ENCODE measurements at places on chromosomes 7 and 10. TPM values are rescaled to one million over a fixed set of nuclear protein-coding genes. Genes with fewer than 3 reads are reported as not detected.

DNA sequence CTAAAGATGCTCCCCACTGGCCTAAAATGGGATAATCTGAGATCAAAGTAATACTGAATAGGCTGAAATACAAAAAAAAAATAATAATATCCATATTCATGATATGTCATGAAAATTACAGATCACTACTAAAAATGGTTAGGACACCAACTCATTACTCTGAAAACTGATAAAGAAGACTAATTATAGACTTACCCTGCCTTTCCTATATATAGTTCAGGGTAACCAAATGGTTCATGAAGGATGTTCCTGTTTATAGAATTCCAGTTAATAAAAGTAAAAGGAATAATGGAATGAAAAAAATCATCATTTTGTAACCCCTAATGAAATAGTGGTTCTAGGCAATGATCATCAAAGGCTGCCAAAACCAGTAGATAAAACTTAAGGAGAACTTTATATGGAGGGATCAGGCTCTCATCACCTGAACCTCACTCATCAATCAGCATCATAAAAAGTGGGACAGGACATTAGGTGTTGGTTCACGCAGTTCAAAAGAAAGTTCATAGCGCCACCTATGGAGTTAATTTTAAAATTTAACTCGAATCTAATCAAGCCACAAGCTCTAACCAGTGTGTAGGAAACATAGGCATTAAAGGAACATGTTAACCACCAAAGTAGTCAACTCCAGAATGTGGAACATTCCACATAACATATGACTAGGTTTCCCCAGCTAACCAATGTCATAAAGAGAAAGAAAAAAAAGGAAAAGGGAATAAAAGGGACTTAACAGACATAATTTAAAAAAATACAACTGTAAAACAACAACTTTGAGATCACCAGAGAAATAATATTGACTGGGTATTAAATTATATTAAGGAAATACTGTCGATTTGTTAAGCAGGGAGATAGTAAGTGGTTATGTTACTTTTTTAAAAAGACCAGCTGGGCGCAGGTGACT is 35.7 kb downstream of the P4HA1 start:
- DNase-seq: no peak

CYP3A4 gene
- not detected for total RNA-seq

DNA sequence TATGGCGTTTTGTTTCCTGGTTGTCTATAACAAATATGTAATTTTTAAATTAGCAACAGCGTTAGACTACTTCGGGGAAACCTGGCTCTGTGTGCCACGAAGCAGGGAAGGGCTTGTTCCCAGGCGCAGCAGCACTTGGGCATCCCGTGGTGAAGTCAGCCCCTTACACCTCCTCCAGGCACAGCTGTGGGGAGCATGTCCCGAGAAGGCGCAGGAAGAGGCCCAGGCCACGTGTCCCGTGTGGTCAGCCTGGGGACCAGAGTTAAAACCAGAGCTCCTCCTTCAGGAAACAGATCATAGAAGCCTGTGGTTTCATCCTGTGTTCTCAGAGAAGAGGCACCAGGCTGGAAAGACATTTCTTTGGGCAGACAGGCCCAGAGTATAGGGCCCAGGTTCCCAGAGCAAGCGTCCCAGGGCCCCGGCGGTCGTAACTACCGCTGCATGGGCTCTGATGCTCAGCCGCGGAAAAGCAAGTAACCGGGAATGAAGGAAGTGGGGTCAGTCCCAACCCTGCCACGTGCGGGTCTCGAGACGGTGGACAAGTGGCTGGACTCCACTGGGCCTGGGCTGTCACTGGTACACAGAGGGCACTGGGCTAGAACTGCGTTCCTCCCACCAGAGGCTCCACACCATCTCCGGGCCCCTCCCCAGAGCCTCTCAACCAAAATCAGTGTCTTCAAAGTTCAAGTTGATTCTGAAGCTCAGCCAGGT is 7.1 kb downstream of the NUDT1 start:
- DNase-seq: peak; percentile 60

CRHR2 gene
- total RNA-seq: not detected

GRCh38 chr7:5596046-5596895 is 172.6 kb upstream of the TNRC18 start:
- peak; percentile 86 for DNase-seq

VAX1 gene
- not detected for total RNA-seq

- DNase-seq: peak; percentile 97
These were observed at the start of gene MYO1G for GRCh38 chr7:44978511-44979366. MYO1G (minus strand) TSS chr7:44979015; CDS start chr7:44978961, 54 bp downstream.

GRCh38 chr7:85565276-85565675 is 378.4 kb upstream of the SEMA3D start:
- no peak for DNase-seq

DNA sequence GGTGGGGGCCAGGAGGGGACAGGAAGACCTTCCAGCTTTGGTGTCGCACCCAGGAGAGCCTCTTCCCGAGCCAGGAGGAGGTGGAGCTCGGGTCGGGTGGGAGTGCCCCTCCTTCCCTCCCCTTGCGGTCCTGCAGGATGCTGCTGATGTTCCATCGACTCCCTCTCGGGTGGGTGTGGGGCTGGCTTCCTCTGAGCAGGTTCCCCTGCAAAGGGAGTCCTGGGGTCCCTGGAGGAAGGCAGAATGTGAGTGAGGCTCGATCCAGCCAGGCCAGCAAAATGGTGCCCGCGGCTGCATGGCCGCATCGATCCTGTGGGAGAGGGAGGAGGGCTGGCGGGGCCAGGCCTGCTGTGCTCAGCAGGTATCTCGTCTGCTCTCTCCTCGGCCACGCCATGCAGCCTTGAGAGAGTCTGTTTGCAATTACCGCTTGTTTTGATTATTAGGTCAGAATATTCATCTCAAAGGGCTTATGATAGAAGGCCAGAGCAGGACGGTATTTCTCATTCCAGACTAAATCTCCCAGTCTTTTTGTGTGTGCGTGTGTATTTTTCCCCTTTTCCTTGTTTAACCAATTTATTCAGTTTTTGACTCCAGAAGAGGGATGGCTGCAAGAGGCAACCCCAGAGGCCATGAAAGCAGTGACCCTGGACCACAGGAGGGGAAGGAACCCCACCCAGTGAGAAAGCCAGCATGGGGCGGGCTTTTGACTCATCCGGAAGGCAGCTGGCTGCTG is 137.3 kb upstream of the ZMIZ1 start:
- DNase-seq: no peak

DNA sequence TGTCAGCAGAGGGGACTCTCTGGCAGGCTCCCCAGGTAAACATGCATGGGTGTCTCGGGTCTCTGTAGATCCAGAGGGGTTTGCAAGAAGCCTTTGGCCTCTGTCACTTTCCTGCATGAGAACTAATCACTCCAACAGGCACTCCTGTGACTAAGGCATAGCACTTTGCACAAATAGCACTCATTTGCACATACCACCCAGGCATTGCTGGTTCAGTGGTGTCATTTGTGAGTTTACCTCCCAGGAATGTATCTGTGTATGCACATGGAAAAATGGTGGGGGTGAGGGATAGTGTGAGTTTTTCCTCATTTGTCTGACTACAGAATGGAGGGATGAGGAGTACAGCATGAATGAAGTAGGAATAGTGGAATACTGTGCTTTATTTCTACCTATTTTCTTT is 39.5 kb downstream of the CNNM1 start:
- DNase-seq: no peak

DNA sequence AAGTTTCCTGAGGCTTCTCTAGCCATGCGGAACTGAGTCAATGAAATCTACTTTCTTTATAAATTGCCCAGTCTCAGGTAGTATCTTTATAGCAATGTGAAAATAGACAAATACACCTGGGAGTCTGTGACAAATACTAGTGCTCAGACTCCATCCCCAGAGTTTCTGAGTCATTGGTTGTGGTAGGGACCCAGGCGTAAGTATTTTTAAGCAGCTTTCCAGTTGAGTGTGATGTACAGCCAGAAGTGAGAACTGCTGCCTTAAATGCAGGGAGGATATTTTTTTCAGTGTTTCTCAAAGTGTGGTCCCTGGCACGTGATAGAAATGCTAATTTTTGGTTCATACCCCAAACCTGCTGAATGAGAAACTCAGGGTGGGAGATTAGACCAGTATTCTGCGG is 121.7 kb downstream of the SORCS3 start:
- DNase-seq: no peak

GRCh38 chr10:70500812-70501301 is 22.3 kb downstream of the PALD1 start:
- DNase-seq: no peak

DNA sequence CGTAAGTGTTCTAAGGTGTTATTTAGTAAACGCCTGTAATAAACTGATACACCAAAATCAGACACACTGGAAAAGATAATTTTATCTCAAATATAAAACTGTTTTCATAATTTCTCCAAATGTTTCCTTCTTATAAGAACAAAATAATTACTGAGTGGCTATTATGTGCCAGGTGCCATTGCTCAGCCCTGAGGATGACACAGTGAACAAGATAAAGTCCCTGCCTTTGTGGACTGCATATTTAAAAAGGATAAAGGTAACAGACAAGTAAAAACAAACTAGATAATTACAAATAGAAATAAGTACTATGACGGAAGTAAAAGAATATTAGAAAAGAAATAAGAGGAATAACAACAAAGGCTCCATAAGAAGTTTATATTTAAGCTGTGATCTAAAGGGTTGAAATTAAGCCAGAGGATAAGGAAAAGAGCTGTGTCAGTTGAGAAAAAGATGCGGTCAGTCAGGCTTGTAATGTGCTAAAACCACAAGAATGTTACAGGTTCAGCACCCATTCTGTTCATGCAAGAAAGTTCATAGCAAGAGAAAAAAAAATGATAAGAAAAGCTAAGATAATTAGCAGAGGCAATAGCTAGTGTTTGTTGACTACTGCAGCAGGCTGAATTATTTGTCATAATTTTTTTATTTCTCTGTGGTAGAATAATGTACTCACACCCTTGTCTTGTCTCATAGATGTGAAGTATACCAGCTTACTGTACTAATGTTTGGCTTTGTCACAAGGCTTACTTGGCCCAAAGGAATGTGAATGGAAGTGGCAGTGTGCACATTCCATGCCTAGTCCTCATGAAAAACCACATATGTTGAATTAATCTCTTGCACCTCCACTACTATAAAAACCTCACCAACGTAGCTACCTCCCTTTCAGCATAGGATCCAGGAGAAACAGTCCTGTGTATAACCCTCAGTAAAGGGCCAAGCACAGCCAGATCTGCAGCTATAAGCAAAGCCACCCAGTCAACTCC is 75.1 kb downstream of the CRPPA start:
- no peak for DNase-seq

DNA sequence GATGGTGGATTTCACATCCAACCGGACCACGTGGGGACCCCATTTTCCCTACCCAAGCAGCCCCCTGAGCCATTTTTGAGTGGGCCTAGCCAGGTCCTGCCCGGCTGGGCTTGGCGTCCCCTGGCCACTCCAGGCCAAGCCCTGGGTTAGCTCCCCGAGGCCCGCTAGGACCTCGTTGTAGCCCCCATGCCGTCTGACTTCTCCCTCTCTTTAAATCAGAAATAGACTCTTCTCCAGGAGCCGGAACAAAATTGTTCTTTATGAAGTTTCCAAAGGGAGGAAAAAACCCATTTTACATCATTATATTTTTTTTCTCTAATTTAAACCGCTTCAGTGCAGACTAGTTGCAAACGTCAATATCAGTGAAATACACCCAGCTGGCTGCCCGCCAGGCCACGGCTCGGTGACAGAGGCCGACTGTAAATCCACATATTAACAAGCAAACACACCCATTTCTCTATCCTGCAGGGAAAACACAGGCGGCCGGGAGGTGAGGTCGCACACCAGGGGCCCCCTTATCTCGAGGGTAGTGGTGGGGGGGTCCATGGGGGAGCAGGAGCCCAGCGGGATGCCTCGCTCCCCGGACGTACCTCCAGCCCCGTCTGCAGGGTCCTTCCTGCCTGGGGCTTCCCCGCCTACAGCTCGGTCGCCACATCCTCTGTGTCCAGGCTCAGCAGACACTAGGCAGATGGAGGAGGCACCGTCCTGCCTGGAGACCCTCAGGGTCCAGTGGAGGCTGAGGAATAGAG is 72.7 kb downstream of the ELFN1 start:
- peak; percentile 38 for DNase-seq

GRCh38 chr7:95772771-95773581 is 622 bp downstream of the DYNC1I1 start:
- DNase-seq: no peak

- no peak for DNase-seq
These were observed 43.9 kb downstream of the MRPS24 start for GRCh38 chr7:43825391-43825808.

DNA sequence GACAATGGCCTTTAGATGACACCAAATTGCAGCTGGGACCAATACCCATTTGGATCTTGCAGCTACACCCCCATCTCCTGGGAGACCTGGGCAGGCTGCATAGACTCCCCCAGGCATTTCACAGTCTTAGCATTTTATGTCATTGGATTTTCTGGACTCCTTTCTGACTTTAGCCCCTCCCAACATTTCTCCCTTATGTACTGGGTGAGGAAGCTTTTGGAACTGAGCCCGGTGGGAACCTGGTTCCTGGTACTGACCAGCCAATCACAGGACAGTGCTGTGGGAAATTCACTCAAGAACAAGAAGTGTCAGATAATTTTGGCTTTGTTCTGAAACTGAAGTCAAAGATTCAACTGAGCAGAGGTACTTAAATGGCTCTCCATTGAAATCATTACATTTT is 177.7 kb downstream of the ACTR3B start:
- no peak for DNase-seq

DNA sequence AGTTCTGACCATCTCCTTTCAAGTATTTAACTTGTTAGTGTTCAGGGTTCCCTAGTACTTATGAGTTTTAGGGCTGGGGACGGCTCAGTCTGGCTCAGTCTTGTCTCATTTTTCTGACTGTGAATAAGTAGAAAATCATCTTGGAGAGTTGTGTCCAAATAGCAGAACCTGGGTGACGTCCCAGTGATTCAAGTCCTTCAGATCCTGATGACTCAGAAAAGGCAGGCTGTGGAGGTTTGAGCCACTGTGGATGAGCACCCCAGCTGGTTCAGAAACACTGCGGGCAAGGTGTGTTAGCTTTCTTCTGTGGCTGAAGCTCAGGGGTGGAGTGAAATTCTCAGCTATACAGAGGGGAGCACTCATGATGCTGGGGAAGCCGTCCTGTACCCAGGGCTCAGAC is 154.4 kb upstream of the NPY start:
- DNase-seq: no peak

DNA sequence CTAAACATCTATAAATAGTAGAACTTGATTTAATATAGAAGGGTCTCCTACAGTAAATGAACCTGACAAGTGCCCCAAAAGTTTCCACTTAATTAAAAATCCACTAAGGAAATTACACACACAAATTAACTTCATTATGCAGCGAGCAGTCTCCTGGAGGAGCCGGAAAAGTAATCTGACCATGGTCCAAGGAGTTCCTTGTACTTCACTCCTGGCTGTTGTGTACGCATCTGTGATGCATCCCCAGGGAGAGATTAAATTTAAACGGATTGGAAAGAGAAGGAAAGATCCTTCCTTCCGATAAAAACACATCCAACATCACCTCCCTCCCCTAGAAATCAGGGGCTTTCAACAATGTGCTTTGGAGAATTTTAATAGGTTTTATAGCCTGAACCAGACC is 85.5 kb downstream of the PARD3 start:
- DNase-seq: no peak

GRCh38 chr7:51369746-51370145 is 53.1 kb upstream of the COBL start:
- peak; percentile 22 for DNase-seq

GPR15LG gene
- total RNA-seq: not detected

GRCh38 chr7:39271402-39271801 is 293.7 kb downstream of the POU6F2 start:
- no peak for DNase-seq

GRCh38 chr7:27118580-27118979 is 12.0 kb downstream of the HOXA4 start:
- no peak for DNase-seq

All from activated CD8-positive, alpha-beta T cell treated with anti-CD3 and anti-CD28 coated beads, Interleukin-2, amount 10 ng/mL, durations not matched to agents 7 days and 5 days (primary cell).